ENCODE measurements at places on chromosomes 2 and 18.

GRCh38 chr2:205014201-205014600 is 468.9 kb downstream of the PARD3B start:
- DNase-seq, result no peak

- no peak for DNase-seq
Observed at GRCh38 chr2:223731503-223731902, 105.9 kb downstream of the AP1S3 start.

GRCh38 chr2:73870084-73870483 is 22.7 kb upstream of the ACTG2 start:
- DNase-seq, result no peak

DNA sequence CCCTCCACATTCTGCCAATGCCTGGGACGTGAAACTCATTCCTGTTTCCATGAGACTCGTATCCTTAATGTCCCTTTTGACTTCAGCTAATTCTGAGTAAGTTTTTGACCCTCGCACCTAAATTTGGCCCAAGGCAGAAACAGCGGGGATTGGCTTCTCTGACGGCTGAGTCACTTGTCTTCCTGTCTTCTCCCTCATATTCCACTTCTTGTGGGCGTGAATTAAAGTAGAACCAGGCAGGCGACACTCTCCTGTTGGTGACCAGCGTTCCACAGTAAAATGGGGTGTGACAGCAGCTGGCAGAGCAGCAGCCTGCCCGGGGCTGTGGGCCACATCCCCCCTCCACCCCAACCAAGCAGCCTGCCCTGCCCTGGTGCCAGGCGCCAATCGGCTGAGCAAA is 15.5 kb downstream of the TTC32 start:
- no peak for DNase-seq

GRCh38 chr18:73164430-73164829 is 296.6 kb upstream of the NETO1 start:
- no peak for DNase-seq

Measured in CD4-positive, alpha-beta T cell treated with Interleukin-15 for 1 hour (primary cell).